ENCODE measurements at places on chromosomes 6 and 20.
A peak's percentile ranks its signal among the peaks of the same experiment; 100 is the strongest.

DNA sequence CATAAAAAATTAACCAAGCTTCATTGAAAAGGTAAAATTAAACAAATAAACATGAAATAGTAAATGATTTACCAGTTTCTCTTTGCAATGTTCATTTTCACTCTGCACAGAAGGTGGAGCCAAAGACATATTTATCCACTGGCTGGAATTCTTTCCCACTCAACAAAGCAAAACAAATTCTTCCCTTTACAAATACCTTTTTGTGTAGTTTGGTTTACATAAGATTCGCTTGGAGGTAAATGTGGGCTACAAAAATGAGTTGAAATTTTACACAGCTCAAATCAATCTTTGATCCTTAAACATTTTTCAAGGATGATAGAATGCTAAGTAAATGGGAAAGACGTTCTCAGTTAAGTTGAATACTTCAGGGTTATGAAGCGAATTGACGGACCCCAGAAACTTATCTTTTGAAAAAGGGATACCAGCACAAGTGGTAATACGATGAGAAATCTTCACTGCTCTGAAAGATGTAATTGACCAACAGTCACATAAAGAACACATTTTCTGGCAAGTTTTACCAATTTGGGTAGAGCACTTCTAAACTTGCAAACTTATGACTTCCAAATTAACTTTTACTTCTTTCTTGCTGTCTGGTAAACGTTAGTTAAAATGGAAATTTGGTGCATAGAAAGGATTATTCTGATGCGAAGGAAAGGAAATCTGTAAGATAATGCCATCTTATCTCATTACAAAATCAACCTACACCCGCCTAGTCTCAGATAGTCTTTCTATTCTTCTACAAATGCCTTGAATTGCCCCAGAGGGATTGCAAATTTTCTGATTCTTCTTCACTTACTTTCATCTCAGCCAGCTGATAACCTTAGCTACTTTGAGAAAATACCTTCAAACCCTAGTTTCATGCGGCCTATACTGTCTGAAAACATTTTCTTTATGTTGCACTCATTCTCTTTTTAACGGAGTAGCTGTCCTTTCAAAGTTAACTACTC lies 4.7 kb upstream of the GJA1 start:
- DNase-seq = peak; percentile 57

- DNase-seq = no peak
These were observed 190.4 kb upstream of the MCHR2 start for GRCh38 chr6:100184473-100184872.

- DNase-seq = no peak
These were observed 616.9 kb upstream of the MAN1A1 start for GRCh38 chr6:119966484-119966883.

DNA sequence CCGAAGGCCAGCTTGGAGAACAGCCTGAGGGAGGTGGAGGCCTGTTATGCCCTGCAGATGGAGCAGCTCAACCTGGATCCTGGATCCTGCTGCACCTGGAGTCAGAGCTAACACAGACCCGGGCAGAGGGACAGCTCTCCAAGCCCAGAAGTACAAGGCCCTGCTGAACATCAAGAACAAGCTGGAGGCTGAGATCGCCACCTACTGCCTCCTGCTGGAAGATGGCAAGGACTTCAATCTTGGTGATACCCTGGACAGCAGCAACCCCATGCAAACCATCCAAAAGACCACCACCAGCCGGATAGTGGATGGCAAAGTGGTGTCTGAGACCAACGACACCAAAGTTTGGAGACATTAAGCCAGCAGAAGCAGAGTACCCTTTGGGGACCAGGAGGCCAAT lies 223.5 kb upstream of the ID4 start:
- DNase-seq = no peak

Measured in brain (organoid and tissue), 16 donors.